ENCODE measurements at places on chromosomes 7 and 10.
A peak's percentile ranks its signal among the peaks of the same experiment; 100 is the strongest.

DNA sequence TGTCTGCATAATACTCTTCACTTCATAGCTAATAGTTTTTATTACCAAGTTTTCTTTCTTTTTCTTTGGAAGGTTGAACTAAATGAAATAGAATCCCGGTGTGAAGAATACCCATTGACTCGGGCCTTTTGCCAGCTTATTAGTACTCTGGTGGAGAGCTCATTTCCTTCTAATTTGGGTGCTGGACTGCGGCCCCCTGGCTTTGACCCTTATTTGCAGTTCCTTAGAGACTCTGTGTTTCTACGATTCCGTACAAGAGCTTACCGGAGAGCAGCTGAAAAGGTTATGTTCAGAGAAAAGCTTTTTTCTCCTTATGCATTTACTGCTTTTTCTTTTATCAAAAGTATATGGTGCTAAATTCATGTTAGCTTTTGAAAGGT is 40.2 kb downstream of the NUP205 start:
- no peak for DNase-seq

DNA sequence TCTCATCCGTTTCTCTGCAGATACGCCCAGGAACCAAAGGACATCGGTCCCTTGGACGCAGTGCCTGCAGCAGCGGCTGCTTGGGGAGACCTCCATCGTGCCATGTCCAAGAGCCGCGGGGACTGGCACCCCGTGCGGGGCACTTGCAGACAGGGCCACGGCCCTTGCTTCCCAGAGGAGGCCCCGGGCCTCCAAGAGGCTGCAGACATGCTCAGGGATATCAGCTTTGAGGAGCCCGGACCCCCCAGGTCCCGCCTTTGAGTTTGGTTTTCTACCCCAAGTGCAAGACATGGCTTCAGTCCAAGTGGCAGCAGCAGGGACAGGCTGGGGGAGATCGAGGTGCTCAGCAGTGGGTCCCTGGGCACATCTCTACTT is 279.6 kb downstream of the ELFN1 start:
- no peak for DNase-seq

DNA sequence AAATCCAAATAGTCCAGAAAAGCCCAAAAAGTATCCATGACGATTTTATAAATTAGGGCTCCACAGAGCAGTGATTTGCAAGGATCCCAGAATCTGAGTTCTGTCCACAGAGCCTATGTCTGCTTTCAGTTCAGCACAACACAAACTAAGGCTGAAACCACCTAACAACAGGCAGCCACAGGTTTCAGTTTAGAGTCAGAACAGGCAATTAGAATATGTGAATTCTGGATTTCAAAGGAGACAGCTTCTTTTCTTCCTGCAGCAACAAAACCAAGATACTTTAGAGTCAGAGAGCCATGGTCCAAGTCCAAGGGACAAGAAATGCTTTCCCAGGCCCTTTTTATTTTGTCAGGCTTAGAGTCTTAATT is 23.6 kb downstream of the IFIT3 start:
- no peak for DNase-seq

DNA sequence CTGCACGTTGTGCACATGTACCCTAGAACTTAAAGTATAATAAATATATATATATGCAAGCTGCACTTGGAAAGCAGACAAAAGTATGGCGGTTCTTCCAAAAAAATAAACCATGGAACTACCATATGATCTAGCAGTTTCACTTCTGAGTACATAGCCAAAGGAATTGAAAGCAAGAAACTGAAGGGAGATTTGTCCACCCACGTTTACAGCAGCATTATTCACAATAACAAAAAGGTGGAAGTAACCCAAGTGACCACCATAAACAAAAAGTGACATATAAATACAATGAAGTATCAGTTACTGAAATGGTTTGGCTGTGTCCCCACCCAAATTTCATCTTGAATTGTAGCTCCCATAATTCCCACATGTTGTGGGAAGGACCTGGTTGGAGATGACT is 525.3 kb upstream of the CELF2 start:
- no peak for DNase-seq

GRCh38 chr10:132614431-132615340 is 77.1 kb downstream of the INPP5A start:
- no peak for DNase-seq

- DNase-seq, result no peak
Measured at GRCh38 chr7:151247611-151248345, 716 bp downstream of the SMARCD3 start.

DNA sequence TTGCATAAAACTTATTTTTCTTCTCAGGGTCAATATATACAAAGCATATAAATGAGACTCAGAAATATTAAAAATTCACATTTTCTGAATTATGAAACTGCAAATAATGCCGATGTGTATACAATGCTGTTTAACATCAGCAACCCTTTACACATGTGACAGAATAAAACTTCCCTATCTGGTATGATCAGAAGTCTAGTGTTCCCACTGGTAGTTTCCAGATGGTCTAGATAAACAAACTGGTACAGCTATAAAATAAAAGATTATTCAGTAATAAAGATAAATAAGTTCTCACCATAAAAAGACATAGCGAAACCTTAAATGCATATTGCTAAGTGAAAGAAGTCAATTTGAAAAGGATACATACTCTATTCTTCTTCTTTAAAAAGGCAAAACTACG is 7.9 kb downstream of the POLR1F start:
- no peak for DNase-seq

GRCh38 chr7:33788531-33788930 is 116.8 kb upstream of the BMPER start:
- DNase-seq, result no peak

- no peak for DNase-seq
Measured at GRCh38 chr7:147276783-147277370, 1160.3 kb downstream of the CNTNAP2 start.

DNA sequence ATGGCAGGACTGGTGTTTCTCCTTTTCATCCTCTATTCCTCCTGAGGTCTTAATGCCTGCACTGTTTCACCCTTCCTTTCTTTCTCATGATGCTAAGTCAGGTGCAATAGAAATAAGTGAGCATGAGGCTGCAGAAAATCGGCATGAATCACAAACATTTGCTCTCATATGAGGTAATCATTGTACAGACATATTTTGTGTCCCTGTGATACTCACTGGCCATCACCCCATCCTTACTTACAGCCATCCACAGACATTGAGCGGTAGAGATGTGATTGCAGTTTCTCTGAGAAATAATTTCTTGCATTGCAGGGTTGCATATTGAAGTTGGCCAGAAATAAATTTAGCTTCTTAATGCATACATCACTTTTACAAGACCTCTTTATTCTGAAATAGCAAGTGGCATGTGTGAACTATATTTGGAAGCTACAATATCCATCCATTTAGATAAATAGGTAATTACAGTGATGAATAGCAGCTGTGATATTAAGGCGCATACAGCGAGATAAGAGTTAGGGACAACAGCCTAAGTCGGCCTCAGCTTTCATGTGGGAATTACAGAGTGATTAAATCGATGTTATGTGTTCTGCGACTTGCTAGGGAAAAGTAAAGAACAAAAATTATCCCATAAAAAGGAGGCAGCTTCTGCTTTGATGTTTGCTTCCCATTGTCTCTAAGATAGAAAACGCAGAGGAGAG is 612.6 kb downstream of the SORCS3 start:
- DNase-seq, result no peak

DNA sequence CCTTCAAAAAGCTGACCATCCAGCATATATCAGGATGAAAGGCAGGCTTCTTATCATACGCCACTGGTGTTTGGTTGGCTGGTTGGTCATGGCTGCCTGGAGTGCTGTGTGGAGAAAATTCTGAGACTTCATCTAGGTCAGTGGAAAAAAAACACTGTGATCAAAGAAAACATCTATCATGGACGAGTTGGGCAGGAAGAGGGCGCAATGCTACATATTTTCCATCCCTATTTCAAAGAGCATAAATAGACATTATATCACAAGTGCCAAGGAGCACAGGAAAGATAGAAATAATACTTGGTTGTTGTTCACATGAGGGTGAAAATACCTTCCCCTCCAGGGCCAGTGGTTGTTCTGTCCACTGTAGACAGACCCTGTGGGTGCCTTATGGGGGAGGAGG is 128.4 kb upstream of the PLPP4 start:
- DNase-seq, result no peak

DNA sequence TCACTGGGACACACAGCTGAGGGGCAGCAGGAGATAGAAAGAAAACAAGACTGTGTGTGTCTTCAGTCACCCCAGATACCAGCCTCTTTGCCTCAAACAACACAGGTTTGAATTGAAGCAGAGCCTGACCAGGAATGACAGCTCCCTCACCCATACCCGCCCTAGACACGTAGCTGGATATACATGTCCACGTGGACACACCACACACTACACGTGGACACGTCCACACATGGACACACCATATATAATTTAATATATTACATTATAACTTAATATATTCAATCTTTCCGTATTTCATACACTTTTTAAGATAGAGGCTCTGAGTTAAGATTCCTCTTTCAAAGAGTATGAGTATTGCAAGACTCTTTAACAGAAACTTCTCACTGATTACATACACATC is 11.3 kb downstream of the GDF2 start:
- no peak for DNase-seq

GRCh38 chr7:98372993-98373392 is 27.9 kb downstream of the BAIAP2L1 start:
- DNase-seq, result no peak

DNA sequence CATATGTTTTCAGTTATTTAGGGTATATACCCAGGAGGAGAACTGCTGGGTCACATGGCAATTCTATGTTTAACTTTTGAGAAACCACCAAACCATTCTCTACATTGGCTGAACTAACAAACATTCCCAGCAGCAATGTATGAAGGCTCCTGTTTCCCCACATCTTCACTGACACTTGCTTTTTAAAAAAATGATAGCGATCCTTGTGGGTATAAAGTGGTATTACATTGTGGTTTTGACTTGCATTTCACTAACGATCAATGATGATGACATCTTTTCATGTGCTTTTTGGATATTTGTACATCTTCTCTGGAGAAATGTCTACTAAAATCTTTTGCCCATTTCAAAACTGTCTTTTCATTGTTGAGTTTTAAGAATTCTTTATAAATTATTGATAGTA is 51.2 kb upstream of the ANAPC16 start:
- peak; percentile 50 for DNase-seq

GRCh38 chr10:97525683-97526110 is 27.0 kb downstream of the UBTD1 start:
- DNase-seq, result no peak

- DNase-seq, result no peak
Measured at GRCh38 chr10:104142081-104142480, 20.1 kb downstream of the SFR1 start.

- DNase-seq, result no peak
Measured at GRCh38 chr7:154427533-154427932, 375.3 kb downstream of the DPP6 start.

GRCh38 chr7:31323101-31323500 is 17.4 kb downstream of the NEUROD6 start:
- DNase-seq, result no peak

DNA sequence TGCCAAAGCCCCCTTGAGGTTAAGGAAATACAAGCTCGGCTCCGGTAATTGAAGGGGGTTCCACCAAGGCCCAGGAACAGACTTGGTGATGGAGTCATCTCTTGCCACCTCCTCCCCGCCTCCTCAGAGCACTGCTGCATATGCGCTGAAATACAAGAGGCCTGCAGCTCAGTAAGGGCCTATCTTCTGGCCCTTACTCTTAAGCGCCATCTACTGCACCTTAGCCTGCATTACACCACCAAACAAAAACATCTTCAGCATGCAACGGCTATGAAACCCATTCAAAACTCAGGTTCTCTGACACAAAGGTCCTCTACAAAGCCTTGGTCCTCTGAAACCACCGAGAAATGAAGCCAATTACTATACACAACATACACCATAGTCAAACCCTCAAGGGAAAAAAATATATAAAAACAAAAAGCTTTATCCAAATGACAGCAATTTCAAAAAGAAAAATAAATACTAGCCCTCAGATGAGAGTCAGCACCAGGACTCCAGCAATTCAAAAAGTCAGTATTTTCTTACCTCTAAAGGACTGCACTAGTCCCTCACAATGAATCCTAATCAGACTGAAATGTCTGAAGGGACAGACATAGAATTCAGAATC is 176.8 kb upstream of the TBX20 start:
- peak; percentile 41 for DNase-seq

GRCh38 chr7:37901236-37901827 is 15.3 kb downstream of the SFRP4 start:
- peak; percentile 68 for DNase-seq

GRCh38 chr7:452226-452751 is 67.4 kb downstream of the PDGFA start:
- no peak for DNase-seq

GRCh38 chr7:117083648-117084047 is 130.3 kb downstream of the ST7 start:
- no peak for DNase-seq

- DNase-seq, result peak; percentile 37
Measured at GRCh38 chr10:124064676-124065075, 28.7 kb downstream of the CHST15 start.

Data from hematopoietic multipotent progenitor cell treated with erythropoietin and hydrocortisone succinate and interleukin-3 and kit ligand, for 8 days (in vitro differentiated cells).